ENCODE measurements at places on chromosomes 11 and 22.
A peak's percentile ranks its signal among the peaks of the same experiment; 100 is the strongest.

DNA sequence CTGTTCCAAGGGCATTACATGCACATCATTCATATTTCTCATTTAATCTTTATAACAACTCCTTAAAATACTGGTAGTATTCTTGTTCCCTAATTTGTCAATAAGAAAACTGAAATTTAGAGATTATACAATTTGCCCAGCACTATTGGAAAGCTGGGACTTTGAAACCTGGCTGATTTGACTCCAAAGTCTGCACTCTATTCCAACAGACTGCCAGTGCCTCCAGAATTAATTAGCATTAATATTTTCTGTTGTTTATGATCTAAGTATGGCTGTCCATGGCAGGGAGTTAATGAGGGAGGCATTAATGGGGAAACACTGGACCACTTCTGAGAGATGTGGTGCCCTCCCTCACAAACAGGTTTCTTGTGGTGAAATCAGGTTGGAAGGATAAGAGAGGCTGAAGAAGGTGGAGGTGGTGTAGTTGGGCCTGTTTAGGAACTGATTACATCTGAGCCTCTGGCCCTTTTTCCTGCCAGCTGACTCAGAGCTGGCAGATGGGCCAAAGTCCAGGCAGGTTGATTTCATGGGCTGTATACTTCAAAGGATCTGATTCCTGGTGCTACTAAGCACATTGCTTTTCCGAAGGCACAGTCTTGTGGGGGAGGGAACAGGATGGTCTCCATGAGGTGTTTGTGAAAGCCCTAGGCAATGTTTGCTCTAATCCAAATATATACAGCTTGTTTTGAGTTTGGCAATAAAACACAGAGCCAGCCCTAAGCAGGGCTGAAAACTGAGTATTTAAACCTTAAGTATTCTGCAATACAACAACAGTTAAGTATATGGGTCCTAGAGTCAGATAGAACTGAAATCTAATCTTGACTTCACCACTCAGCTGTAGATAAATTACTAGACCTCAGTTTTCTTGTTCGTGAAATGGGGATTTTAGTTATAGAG, 21.0 kb upstream of the RAB30 start:
- no peak for DNase-seq

DNA sequence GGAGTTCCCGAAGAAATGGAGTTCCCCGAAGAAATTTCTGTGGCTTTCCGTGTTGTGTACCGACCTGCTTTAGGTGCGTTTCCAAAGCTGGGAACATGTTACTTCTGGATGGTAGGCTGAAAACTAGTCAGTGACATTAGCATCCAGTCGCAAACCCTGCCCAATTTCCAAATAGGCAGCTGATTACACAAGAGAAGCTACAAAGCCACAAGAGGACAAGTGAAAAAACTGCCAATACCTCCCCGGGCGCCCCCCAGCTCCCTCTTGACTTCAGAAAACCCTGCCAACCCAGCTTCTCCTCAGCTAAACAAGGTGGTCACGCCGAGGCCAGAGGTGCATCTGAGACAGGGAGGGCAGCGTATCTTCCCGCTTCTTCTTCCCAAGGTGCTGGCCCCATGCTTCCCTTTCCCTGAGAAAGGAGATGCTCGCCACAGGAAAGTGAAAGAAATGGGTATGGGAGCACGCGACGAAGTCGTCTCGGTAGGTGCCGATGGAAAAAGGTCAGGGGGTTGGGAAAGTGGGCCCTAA, 551 bp downstream of the AGBL2 start:
- DNase-seq, result peak; percentile 6

- peak; percentile 86 for DNase-seq
Measured at GRCh38 chr22:38760477-38761201, 4.8 kb upstream of the SUN2 start.

DNA sequence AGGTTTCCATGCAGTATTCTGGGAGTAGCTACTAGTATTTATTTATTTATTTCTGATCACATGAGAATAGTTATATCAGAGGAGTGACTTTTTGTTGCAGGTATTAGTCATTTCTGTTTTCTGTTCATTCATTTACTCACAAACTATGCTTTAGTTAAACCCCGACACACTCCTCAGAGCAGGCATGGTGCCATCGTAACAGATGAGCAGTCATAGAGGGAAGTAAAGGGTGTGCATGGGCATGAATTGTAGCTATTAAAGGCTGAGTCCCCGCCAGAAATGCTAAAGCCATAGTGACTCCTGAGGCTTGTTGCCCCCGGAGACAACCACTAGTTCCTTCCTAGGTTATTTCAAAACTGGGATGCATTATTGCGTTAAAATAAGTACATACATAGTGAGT, 10.6 kb downstream of the JHY start:
- DNase-seq, result no peak

- DNase-seq, result peak; percentile 67
Measured at GRCh38 chr11:33383075-33383919, 126.1 kb downstream of the HIPK3 start.

- no peak for DNase-seq
Measured at GRCh38 chr11:2155511-2155910, 5.5 kb downstream of the INS start.

DNA sequence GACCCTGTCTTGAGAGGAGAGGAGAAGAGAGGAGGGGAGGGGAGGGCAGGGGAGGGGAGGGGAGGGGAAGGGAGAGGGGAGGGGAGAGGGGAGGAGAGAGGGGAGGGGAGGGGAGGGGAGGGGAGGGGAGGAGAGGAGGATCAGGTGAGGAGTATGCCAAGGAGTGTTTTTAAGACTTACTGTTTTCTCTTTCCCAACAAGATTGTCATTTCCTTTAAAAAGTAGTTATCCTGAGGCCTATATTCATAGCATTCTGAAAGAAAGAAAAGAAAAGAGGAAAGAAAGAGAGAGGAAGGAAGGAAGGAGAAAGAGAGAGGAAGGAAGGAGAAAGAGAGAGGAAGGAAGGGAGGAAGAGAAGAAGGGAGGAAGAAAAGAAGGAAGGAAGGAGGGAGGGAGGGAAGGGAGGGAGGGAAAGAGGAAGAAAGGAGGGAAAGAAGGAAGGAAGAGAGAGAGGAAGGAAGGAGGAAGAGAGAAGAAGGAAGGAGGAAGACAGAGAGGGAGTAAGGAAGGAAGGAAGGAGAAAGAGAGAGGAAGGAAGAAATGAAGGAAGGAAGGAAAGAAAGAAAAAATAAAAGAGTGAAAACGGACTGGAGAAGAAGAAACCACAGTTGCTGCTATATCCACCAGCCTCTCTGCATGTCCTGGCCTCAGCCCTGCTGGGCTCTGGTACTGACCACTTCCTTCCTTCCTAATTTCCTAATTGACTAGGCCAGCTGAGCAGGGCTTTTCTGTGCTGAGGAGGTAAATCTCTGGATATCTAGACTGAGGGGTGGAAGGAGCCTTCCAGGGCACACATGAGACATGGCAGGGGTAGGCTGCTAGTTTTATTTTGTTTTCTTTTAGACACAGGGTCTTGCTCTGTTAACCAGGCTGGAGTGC, 1.1 kb upstream of the SAA1 start:
- peak; percentile 26 for DNase-seq

DNA sequence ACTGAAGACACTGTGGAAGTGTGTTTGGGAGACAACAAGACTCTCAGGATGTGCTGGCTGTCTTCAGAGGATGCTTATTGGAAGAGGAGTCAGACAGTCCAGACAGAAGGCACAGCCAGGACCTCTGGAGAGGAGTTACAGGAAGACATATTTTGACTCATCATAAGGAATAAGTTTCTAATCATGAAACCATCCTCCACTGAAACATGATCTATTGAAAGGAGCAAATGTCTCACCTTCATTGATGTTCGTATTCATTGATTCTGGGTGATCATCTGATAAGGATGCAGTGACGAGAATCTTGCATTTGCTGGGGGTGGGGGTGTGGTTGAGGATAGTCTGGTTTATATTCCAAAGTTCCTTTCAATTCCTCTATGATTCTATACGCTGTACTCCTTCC, 2.5 kb upstream of the CXCR5 start:
- no peak for DNase-seq

DNA sequence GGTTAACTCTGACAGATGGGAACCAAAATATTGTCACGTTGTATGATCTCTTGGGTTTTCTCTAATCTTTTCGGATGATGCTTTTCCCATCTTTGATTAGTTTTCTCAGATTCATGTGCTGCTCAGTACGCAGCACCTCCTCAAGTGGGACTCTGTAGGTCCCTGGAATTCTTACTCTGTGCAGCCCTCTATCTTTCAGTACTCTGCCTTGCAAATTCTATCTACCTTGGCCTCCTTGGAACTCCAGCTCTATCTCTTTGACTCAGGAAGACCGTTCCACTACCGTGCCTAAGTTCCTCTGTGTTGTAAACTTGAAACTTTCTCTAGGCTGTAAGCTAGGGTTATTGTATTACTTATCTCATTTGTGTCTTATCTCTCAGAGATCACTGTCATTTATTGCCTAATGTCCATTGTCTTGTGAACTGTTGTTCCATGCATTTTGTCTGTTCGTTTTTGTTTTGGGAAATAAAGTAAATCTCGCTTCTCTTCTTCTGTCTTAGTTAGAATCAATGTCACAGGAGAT, 20.1 kb upstream of the CHORDC1 start:
- DNase-seq, result no peak

DNA sequence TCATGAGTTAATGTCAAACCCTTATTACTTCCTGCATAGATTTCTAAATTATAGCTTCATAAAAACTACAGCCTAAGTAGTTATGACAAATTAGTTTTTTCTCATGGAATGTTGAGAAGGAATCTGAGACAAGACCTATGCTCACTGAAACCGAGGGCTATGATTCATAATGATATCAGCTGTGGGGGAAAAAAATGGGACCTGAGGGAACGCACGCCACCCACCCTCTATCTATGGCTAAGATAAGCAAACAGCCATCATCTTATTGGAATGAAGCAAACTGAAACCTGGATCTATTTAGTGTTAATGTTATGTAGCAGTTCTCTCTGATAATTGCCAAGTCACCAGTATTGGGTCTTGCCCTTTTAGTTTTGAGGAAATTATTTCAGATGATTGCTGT, 906.9 kb upstream of the RAG2 start:
- DNase-seq, result peak; percentile 87

DNA sequence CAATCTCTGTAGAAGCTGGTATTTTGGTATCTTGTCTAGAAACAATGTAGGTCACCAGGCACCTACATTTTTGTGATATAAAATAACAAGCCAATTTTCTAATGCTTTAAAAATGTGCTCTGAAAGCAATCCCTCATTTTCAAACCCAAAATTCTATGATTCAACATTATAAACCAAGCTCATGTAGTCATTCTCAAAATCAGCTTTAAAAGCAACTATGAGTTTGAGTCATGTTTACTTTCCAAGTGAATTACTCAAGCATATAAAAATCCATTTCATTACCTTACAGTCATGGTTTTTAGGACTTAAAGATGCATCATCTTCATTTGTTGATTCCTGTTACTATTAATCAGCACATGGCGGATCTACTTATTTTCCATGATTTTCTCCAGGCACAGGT, 216.4 kb downstream of the GRM5 start:
- no peak for DNase-seq

GRCh38 chr11:129593098-129593497, 217.4 kb downstream of the BARX2 start:
- DNase-seq, result no peak

DNA sequence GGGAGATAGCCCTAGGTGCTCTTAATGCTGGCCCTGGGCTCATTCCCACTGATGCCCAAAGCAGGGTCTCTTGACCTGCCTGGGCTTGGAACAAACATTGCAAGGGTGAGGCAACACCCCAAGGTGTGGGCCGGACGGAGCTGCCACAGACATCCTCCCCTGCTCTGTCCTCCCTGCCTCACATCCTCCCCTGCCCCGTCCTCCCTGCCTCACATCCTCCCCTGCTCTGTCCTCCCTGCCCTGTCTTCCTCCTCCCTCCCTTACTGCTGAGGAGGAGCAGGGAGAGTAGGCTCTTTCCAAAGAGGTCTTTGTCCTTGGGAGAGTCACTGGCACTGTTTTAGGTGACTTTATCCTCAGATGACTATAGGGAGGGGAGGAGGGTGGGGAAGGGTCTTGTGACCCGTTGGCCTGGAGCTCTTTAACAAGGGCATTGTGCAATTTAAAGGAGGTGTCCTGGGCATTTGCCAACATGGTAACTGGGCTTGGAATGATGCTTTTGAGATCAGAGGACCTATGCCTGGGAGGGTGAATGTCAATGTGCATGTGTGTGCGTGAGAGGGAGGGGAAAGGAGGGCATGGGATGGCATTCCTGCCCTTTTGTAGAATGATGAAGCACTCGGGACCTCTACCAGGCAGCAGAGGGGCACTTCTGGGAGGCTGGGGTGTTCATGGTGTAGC, 700 bp downstream of the FAM180B start:
- DNase-seq, result no peak

DNA sequence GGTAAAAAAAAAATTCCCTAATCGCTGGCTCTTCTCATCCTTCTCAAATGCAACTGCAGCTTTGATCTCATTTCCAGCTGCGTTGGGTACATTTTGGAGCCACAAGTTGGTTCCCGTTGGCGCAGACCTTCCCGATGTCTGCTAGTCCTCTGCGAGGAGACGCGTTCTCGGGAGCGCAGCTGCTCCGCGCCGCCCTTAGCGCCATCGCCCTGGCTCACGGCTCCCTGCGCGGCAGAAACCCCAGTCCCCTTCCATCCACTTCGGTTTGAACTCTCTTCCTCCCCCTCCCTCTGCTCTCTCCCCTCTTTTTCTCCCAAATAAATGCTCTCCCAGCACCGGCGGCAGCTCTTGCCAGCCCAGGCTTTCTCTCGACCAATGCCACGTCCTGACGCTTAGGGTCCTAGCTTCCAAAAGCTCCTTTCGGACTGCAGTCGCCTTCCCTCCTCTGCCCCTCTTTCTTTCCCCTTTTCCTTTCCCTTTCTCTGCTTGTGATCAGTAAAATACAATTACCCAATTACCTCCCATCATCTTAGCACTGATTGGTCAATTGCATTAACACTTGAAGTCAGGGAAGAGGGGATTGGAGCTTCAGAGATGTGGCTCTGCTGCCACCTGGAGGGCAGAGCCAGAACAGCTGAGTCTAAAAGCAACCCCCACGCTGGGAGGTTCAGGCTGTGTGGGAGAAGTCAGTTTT, 1165.7 kb downstream of the LRRC4C start:
- DNase-seq, result peak; percentile 25

GRCh38 chr11:41461057-41461681, 1.7 kb upstream of the LRRC4C start:
- no peak for DNase-seq
